Ecto neural progenitor cell (in vitro differentiated cells): ENCODE measurements at places on chromosomes 3 and 15.

DNA sequence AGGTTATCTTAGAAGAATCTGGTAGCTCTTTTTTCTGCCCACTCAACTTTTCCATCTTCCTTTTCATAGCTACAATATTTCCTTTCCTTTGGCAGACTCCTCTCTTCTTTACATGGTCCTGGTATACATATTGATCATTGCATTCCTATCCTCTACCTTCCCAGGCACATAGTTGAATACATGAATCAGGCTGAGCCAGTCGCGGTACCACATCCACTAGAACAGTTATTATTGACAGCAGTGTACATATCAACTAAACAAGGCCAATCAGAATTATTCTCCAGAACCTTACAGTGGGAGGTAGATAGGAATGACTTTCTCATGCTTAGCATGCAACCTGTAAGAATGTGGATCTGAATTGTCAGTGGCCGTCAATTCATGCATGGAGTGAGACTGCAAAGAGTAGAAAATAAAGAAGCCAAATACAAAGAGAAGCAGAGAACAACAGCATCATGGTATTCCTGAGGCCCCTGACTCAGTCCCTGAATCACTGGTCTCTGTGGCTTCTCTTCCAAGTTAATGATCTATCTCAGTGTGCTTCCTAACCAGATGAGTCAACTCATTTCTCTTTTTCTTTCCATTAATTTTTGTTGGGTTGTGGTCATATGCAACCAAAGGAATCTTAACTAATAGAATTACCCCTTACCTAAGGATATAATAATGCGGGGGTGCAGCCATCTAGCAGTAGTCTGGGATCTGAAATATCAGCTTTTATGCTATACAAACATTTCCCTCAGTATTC lies 60.9 kb upstream of the DCBLD2 start:
- DNase-seq, result no peak

GRCh38 chr3:85875589-85875988 lies 916.8 kb downstream of the CADM2 start:
- no peak for DNase-seq

DNA sequence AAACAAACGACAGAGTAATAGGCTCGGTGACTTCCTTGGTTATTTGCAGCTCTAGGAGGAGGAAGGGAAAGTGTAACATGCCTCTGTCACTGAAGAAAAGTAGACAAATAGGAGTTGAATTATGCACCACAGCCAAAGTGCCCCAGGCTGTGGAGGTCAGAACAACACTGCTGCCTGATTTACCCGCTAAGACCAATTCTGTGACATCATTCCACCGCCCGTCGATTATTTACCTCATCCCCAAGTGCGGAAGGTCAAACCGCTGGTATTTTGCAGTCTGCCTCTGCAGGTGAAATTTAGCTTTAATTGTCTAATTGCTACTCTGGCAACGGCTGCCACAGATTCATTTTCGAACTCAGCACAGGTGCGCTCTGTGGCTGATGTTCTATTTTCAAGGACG lies 106.3 kb upstream of the PRICKLE2 start:
- no peak for DNase-seq

GRCh38 chr15:57634290-57634689 lies 42.6 kb downstream of the MYZAP start:
- DNase-seq, result no peak

DNA sequence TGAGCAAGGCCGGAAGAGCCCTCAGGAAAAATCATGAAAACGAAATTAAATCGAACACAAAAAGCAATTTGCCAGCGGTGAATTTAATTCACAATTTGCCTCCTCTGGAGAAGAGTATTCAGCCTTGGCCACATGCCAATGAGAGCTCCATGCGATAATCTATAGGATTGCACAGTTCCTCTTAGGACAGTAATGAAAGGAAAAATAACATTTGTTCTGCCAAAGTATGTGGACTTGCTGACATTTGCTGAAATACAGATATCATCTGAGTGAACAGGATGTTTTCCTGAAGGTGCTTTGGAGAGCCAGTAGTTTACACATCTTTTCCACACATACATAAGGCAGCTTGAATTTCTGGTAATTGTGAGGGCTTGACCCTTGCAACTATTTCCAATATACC lies 188.6 kb upstream of the PDZRN3 start:
- DNase-seq, result no peak

GRCh38 chr3:35785234-35785888 lies 146.0 kb downstream of the ARPP21 start:
- no peak for DNase-seq

DNA sequence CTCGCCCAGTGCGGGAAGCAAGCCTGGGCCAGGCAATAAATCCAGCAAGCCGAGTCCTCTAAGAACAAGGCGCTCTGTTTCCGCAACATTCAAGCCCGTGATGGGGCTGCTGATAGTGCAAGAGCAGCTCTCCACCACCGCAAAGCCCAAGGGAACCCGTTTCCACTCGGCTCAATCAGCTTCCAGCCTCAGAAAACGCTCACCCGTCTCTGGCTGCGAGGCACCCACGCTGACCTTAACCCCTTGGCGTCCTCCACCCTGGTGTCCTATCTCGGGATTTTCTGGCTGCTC lies 17.8 kb downstream of the SPATA12 start:
- DNase-seq, result no peak

DNA sequence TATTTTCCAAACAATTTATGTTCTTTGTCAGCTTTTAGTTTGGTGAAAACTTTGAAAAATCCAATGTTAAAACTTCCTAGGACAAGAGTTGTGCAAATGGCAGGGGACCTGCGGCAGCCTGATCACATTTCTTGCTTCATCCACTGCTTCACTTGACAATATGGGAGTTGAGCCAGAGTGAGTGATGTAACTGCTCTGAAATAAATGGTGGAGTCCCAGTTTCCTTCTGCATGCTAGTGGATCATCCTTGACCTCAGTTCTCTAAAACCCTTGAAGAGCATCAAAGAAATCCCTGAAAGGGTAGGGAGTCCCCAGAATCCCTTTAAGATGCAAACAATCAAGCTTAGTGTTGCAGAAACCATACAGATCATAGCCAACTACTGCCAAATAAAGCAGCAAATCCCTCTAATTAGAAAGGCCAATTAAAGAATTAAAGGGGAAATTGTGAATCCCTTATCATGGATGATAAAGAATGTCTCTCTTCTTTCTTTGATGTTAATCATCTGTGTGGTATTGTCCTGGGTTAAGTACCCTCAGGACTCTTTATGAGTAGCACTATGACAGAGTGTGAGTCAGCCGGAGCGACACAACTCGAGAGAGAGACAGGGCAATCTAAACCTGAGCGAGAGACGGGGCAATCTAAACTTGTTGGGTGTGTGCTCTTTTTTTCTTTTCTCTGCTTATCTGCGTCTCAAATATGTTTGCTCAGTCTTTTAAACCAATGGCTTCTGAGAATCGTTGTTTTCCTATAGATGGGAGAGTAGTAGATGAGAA lies 41.8 kb upstream of the GAP43 start:
- DNase-seq, result no peak

DNA sequence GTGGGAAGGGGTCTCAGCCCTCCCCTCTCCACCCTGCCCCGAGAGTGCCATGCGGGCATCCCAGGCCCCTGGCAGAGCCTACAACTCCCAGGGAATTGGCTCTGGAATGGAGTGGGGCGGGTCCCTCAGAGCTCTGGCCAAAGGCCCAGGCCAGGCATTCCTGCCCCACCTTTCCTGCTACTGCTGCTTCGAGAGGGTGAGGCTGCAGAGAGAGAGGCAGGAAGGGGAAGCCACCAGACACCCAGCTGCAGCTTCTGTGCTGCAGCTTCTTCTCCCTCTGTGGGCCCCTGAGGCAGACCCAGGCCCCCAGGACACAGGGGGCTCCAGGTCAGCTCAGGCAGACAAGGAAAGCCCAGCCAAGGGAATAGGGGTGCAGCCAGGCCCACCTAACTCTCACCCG lies 2.7 kb downstream of the ALS2CL start:
- no peak for DNase-seq

DNA sequence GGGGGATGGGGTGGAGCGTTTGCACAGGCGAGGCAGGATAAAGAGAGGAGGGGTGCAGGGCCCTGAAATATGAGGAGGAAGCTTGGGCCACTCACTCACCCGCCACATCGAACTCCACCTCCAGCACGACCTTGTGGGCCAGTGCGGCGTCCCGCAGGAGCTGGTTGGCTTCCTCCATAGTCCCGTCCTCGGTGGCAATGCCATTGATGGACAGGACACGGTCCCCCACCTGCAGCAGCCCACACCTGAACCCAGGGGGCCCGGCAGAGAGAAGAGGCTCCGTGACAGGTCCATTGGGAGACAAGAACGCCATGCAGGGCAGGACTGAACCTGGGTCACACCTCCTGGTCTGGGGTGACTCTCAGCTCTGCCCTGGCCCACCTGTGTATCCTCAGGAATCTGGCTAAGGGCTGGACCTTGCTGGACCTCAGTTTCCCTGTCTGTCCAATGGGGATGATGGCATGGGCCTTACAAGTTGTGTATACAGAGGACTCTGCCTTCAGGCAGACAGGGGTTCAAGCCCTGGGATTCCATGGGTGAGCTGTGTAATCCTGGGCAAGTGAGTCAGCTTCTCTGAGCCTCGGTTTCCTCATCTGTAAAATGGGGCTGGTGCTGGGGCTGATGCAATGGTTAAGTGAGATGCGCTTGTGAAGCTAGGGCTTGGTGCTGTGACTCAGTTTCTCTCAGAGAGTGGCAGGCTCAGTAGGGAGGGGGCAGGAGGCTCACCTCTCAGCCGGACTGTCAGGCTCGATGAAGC lies 26.4 kb downstream of the GRIP2 start:
- no peak for DNase-seq

GRCh38 chr3:26592451-26592850 lies 30.1 kb upstream of the LRRC3B start:
- DNase-seq, result no peak

- DNase-seq, result no peak
These were observed 644.5 kb upstream of the GRM7 start for GRCh38 chr3:6216135-6217026.

GRCh38 chr3:147368561-147369221 lies 37.7 kb downstream of the ZIC4 start:
- no peak for DNase-seq

GRCh38 chr3:117526470-117527079 lies 817.0 kb downstream of the TUSC7 start:
- no peak for DNase-seq

- no peak for DNase-seq
These were observed 28.4 kb upstream of the P2RY12 start for GRCh38 chr3:151412989-151413388.

- no peak for DNase-seq
These were observed 5.9 kb upstream of the ADGRG7 start for GRCh38 chr3:100603469-100603868.

DNA sequence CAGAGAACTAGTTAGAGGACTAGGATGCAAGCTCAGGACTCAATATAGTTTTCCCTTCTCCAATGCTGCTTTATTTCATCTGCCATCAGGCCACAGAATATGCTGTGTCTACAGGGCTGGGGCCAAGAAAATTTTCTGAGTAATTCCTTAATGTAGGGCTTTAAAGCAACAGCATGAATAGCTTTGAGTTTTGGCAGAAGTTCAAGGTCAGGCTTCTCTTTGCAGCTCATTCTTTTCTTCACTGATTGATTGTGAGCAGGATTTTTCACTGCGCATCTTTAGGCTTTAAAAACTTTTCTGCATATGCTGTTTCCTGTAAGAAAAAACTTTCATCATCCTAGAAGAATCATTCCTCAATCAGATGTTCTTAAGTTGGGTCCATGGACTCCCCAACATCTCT lies 4.6 kb downstream of the TMEM108 start:
- no peak for DNase-seq

GRCh38 chr3:150393745-150394144 lies 14.4 kb upstream of the TSC22D2 start:
- no peak for DNase-seq

- no peak for DNase-seq
These were observed 38.1 kb downstream of the MFSD1 start for GRCh38 chr3:158839966-158840365.

- DNase-seq, result no peak
These were observed 6.5 kb upstream of the SYNM start for GRCh38 chr15:99098426-99098825.

DNA sequence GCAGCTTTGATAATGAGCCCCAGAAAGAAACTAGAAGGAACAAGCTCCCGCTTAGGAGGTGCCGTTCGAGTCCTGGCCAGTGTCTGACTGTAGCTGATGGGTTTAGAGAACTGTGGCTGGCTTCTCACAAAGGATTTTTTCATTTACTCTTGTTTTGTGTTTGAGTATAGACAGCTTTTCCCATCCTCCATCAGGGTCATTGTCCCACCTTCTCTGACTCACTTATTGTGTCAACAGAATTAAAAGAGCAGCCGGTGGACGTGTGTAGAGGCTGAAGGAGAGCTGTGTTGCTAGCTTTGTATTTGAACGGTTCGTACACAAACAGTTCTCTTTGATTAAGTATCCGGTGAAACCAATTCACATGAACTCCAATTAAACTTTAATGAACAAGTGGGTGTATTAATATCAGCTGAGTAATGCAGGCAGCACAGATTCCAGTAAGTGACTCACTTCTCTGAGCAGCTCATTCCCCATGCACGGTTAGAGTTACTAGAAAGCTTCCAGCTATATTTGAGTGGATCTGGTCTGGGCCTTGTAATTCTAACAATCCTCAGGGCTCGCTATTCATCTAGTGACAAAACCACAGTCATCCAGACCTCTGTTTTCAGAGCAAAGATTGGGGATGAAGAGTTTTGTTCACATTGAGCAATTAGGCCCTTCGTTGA lies 141.0 kb downstream of the LPP start:
- no peak for DNase-seq

GRCh38 chr3:127072971-127073783 lies 90.3 kb downstream of the PLXNA1 start:
- no peak for DNase-seq

DNA sequence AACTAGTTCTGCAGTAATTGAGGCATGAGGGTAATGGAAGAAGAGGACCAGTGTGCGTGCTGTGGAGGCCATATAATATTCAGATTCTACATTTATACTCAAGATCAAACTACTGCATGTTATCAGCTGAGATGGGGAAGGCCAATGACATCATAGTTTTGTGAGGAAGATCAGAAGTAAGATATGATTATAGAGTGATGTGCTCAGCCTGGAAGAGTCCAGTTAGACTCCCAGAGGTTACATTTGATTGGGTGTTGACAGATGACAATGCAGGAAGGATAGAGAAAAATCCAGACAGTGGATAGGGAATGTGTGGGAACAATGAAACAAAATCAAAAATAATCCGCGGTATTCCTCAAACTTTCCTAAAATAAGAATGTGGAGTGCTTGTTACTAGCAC lies 35.4 kb downstream of the GOLIM4 start:
- no peak for DNase-seq

DNA sequence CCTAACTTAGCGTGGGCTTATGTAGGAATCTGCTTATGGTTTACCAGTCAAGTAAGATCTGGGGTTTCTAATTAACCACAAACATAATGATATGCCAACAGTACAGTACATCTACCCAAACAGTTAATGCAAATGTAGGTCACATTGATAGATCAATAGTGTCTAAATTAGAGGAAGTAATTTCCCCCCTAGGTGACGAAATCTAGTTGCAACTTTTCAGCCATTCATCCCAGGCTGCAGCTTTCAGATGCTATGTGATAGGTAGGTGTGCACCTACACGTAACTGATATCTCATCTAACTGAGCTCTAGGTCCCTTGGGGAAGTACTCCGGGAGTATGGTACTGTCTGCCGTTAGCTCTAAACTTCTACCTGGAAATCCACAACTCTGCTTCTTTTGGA lies 57.2 kb downstream of the CRTC3 start:
- no peak for DNase-seq

GRCh38 chr3:156668073-156668763 lies 6.2 kb upstream of the TIPARP start:
- DNase-seq, result no peak
